ENCODE measurements at places on chromosomes 12 and 14. TPM values are rescaled to one million over a fixed set of nuclear protein-coding genes. Genes with fewer than 3 reads are reported as not detected.

Gene RNASE7
- total RNA-seq, result not detected

Gene SLC38A4
- total RNA-seq, result not detected

Gene KRT79
- not detected for total RNA-seq

Gene POTEG
- not detected for total RNA-seq

Gene ACOT6
- not detected for total RNA-seq

Gene CCDC88C
- total RNA-seq, result under 0.01 TPM

Gene EIF2S3B
- 1.3 TPM for total RNA-seq

Gene CACNA2D4
- 0.34 TPM for total RNA-seq

Gene PIANP
- not detected for total RNA-seq

Gene KLHDC1
- 3.0 TPM for total RNA-seq

Gene MGP
- total RNA-seq, result not detected

Gene OASL
- total RNA-seq, result 16.0 TPM

Gene SPTB
- total RNA-seq, result under 0.01 TPM

Gene TTC9
- under 0.01 TPM for total RNA-seq

Gene ZDHHC17
- total RNA-seq, result 58.3 TPM

Data from melanocyte of skin (primary cell).